Hepatocyte (in vitro differentiated cells): ENCODE measurements at places on chromosomes 16 and 17. TPM values are rescaled to one million over a fixed set of nuclear protein-coding genes. Genes with fewer than 3 reads are reported as not detected.

- H3K27ac ChIP-seq = no peak overlapping the region
- H3K36me3 ChIP-seq = no peaks in the 10 kb centered on the region
- H3K4me1 ChIP-seq = no peaks in the 10 kb centered on the region
- H3K4me3 ChIP-seq = no peak overlapping the region
- H3K27me3 ChIP-seq = no peaks in the 10 kb centered on the region
- peak; percentile 37 for DNase-seq
Observed at GRCh38 chr16:68116256-68116867, 31.2 kb downstream of the NFATC3 start.

- no peak for DNase-seq
- H3K27me3 ChIP-seq = no peaks in the 10 kb centered on the region
- H3K4me1 ChIP-seq = peaks cover 9% of the 10 kb centered on the region
- no peaks in the 10 kb centered on the region for H3K36me3 ChIP-seq
- H3K27ac ChIP-seq = peak overlapping the region; percentile 76
Observed at GRCh38 chr17:19897090-19897837, 29.5 kb upstream of the ULK2 start.

- H3K36me3 ChIP-seq = no peaks in the 10 kb centered on the region
- H3K4me1 ChIP-seq = no peaks in the 10 kb centered on the region
- no peak overlapping the region for H3K4me3 ChIP-seq
- H3K27me3 ChIP-seq = no peaks in the 10 kb centered on the region
- no peak for DNase-seq
- no peak overlapping the region for H3K27ac ChIP-seq
Observed at GRCh38 chr16:58821886-58822285, 87.8 kb upstream of the GOT2 start.

DNA sequence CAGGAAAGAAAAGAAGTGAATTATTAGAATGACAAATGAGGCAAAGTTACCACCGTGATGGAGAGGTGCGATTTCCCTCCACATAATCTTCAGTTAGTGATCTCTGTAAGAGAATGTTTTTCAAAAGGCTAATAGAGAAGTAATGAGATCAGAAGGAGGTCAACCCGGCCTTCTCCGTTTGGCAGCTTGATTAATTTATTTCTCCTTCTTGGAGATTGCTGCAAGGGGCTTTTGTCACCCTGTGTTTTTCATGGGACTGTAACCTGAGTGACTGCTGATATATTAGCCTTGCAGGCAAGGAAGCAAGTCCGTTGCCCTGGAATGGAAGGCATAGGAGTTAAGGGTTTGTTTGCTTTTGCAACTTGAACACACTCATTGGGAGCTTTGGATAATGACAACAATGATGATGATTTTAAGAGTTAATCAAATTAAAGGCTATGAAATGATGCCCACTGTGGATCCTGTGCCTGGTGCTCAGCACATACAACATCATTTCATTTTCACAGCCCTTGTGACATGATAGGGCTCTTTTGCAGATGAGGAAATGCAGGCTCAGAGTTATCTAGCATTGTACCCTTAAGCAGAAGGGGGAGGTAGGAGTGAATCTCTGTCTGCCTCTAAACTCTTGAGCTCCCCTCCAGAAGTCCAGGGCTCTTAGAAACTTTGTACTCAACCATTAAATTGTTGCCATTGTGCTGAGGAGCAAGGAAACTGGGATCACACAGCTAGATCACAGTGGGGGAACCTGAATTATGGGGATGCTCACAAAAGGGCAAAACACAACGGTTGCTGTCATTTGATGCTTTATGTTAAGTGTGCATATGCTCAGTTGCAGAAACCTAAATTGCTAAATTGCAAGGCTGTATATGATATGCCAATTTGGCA lies 226.3 kb downstream of the WWOX start:
- H3K27ac ChIP-seq = no peak overlapping the region
- no peaks in the 10 kb centered on the region for H3K36me3 ChIP-seq
- H3K4me1 ChIP-seq = peaks cover 14% of the 10 kb centered on the region
- no peak for DNase-seq

DNA sequence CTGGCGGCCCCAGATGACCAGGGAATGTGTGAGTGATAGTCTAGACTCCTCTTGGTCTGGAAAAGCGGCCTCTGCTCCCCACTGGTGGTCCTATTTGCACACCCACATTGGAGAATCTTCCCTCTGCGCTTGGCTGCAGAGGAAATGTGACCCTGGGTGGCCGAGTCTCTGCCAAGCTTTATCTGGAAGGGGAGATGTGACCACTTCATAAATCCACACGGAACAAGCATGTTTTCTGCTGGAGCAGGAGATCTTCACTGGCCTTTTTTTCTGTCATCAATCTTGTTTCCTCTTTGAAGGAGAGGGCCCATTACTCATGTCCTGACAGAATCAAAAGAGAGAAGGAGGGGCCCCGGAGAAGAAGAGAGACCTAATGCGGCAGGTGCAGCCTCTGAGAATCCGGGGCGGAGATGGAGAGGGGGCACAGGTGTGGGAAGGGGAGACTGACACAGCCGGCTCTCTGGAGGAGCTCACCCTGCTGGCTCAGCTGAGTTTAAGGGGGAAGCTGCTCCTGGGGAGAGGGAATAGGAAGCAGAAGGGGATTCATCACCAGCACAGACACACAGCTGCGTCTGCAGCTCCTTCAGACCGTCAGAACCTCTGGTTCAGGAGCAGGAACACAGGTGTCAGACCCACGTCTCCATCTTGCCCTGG lies 116.3 kb downstream of the SOX9 start:
- H3K27me3 ChIP-seq = no peaks in the 10 kb centered on the region
- H3K36me3 ChIP-seq = no peaks in the 10 kb centered on the region
- H3K4me3 ChIP-seq = no peak overlapping the region
- H3K27ac ChIP-seq = no peak overlapping the region
- no peak for DNase-seq
- H3K4me1 ChIP-seq = no peaks in the 10 kb centered on the region

DNA sequence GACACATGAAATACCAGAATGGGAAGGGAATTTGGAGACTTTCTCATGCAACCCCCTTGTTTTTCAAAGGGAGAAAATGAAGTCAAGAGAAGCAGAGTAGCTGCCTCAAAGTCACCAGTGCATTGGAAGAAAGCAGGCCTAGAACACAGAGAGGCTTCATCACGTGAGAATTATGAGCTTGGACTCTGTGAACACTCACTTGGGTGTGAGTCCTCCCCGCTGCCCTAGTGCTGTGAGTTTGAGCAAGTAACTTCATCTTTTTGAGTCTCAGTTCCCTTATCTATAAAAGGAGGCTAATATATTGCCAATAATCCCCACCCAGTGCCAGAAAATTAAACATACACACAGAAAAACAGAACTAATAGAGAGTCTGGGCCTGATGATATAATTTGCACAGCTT lies 315.8 kb downstream of the XYLT1 start:
- DNase-seq = no peak
- H3K27me3 ChIP-seq = no peaks in the 10 kb centered on the region
- H3K27ac ChIP-seq = no peak overlapping the region
- H3K36me3 ChIP-seq = no peaks in the 10 kb centered on the region
- H3K4me3 ChIP-seq = no peak overlapping the region

DNA sequence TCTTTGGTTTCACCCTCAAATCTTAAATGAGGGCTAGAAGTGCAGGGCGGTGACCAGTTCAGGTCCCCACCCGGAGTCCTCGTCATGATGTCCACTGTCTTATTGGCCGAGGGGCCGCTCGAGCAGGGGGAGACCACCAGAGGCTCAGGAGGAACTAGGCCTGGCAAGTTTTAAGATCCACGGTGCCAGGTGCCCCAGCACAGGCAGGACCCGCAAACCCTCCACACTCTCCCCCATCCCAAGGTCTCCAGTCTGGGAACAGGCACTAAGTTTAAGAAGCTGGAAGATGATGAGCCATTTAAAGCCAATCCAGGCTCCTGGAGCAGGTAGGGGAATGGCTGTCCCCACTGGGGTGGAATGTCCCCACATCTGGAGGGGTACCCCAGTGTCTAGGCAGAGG lies 4.1 kb downstream of the DLX3 start:
- H3K4me1 ChIP-seq = peaks cover 20% of the 10 kb centered on the region
- no peak overlapping the region for H3K27ac ChIP-seq
- no peak for DNase-seq
- H3K27me3 ChIP-seq = peaks cover 62% of the 10 kb centered on the region
- no peaks in the 10 kb centered on the region for H3K36me3 ChIP-seq

- H3K27ac ChIP-seq = no peak overlapping the region
- H3K4me3 ChIP-seq = no peak overlapping the region
- no peaks in the 10 kb centered on the region for H3K27me3 ChIP-seq
Observed at GRCh38 chr16:84964386-84965128, 46.8 kb downstream of the ZDHHC7 start.

- H3K4me1 ChIP-seq = no peaks in the 10 kb centered on the region
- no peak overlapping the region for H3K4me3 ChIP-seq
- no peak overlapping the region for H3K27ac ChIP-seq
- no peaks in the 10 kb centered on the region for H3K36me3 ChIP-seq
- no peaks in the 10 kb centered on the region for H3K27me3 ChIP-seq
Observed at GRCh38 chr16:79816081-79816497, 215.6 kb upstream of the MAF start.

DNA sequence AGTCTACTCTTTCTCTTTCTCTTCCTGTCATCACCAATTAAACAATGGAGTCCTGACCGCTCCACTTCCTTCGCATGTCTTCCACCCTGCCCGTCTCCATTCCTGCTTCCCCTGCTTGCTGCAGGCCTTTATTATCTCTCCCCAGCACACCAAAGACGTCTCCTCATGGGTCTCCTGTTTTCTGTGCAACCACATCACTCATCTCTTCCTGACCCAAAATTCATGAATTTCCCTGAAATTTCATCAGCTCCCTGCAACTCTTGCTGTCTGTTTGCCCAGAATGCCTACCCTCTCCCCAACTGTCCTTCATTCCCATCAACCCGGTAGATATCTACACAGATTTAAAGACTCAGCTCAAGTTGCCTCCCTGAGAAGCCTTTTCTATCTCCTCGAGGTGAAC lies 76.7 kb upstream of the ALOX12 start:
- H3K27me3 ChIP-seq = no peaks in the 10 kb centered on the region
- H3K4me1 ChIP-seq = no peaks in the 10 kb centered on the region
- no peak for DNase-seq

The CDH8 gene
- 2.1 TPM in 2 replicates for total RNA-seq

The RNF151 gene
- not detected in 2 replicates for total RNA-seq

The PSMD11 gene
- total RNA-seq = 61.6 and 62.0 TPM in 2 replicates

The SERPINF2 gene
- total RNA-seq = 127 and 140 TPM in 2 replicates
